Mesendoderm (in vitro differentiated cells): ENCODE measurements at places on chromosomes 4 and X.

GRCh38 chrX:17680732-17681413, 56.4 kb upstream of the SCML1 start:
- H3K4me1 ChIP-seq, result no peaks in the 10 kb centered on the region
- H3K27me3 ChIP-seq, result no peaks in the 10 kb centered on the region
- H3K4me3 ChIP-seq, result no peak overlapping the region
- H3K27ac ChIP-seq, result no peak overlapping the region
- no peak for DNase-seq

DNA sequence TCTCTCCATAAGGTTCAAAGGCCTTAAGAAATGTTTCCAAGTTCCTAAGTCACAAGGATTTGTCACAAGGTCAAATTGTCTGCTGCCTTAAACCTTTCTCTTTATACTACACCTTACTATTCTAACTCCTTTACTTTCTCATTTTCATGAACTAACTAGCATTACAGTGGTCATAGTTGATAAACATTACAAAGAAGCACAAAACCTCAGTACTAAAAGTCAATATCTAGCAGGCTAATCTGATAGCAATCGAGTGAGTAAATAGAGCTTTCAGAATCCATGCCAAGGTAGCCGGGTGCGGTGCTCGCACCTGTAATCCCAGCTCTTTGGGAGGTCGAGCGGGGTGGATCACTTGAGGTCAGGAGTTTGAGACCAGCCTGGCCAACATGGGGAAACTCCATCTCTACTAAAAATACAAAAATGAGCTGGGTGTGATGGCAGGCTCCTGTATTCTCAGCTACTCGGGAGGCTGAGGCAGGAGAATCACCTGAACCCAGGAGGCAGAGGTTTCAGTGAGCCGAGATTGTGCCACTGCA, 510.0 kb downstream of the GBA3 start:
- no peaks in the 10 kb centered on the region for H3K27me3 ChIP-seq
- H3K4me3 ChIP-seq, result no peak overlapping the region
- H3K36me3 ChIP-seq, result no peaks in the 10 kb centered on the region
- no peaks in the 10 kb centered on the region for H3K4me1 ChIP-seq
- DNase-seq, result no peak
- H3K27ac ChIP-seq, result no peak overlapping the region

- DNase-seq, result peak; percentile 84
- H3K27ac ChIP-seq, result no peak within 1 kb of the TSS
- H3K4me1 ChIP-seq, result no peaks in the 10 kb centered on the region
- H3K36me3 ChIP-seq, result no peaks in the 10 kb centered on the region
Observed at GRCh38 chr4:98658287-98659105, at the start of gene TSPAN5. TSS of gene TSPAN5 (minus strand) at chr4:98658611.

GRCh38 chr4:121192013-121192412, 27.9 kb upstream of the TNIP3 start:
- no peaks in the 10 kb centered on the region for H3K36me3 ChIP-seq
- H3K4me3 ChIP-seq, result no peak overlapping the region
- H3K27me3 ChIP-seq, result no peaks in the 10 kb centered on the region
- no peak for DNase-seq
- no peak overlapping the region for H3K27ac ChIP-seq

DNA sequence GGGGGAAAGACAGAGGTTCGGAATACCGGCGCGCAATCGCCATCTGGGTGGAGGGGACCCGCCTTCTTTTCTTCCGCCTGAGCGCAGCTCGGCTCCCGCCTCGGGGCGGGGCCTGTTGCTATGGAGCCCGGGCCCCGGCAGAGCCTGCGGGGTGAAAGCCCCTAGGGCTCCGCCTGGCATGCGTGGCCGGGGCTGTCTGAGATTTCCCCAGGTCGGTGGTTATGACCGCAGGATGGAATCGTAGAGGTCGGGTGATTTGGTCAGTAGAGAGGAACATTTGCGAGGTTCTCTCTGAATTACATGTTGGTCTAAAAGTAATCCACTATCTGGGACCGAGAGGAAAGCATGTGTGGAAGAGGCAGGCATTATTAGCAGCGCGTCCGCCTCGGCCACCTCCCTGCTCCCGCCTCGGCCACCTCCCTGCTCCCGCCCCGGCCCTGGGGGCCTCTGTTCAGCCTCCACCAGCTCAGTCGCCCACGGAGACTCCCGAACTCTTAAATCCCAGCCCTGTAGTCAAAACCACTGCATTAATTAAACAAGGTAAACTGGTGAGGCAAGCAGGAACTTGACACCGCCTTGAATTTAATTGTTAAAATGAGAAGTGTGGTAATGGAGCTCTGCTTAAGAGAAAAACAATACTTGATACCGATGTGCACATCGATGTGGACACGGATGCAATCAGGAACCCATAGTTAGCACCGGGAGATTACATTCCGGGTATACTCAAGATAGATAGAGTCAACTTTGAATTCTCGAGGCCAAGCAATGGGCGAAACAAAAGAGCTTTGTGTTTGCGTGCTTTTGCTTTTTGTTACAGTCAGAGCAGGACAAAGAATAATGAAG, 45.2 kb downstream of the TRIM2 start:
- peak overlapping the region; percentile 59 for H3K4me3 ChIP-seq
- peak; percentile 93 for DNase-seq
- peak overlapping the region; percentile 79 for H3K27ac ChIP-seq
- H3K4me1 ChIP-seq, result peaks cover 2% of the 10 kb centered on the region
- peaks cover 2% of the 10 kb centered on the region for H3K27me3 ChIP-seq

GRCh38 chr4:7077371-7077770, 9.5 kb upstream of the GRPEL1 start:
- H3K4me1 ChIP-seq, result no peaks in the 10 kb centered on the region
- H3K36me3 ChIP-seq, result no peaks in the 10 kb centered on the region
- H3K27me3 ChIP-seq, result no peaks in the 10 kb centered on the region
- H3K27ac ChIP-seq, result no peak overlapping the region

DNA sequence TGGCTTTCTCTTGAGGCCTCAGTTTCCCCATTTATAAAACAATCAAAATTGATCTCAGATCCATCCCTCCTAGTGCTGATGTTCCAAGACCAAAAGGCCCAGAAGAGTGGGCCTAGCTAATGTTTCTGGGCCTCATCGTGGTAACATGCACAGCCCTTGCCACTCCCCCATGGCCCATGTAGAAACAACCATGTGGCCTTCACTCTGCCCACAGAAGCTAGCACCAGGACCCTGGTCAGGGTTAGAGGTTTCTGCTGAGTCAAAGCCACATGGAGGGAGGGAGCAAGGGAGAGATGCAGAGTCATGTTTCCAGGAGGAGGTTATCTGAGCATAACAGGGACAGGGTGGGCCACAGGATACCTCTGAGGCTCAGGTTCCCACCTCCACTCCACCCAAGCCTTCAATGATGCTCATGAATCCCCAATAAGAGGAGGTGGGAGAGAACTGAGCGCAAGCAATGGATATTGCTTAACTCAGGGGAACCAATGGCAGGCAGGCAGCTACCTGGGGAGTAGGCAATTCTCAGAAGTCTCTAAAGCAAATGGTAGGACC, 16.9 kb downstream of the OTUD5 start:
- no peak overlapping the region for H3K27ac ChIP-seq
- DNase-seq, result no peak
- H3K27me3 ChIP-seq, result no peaks in the 10 kb centered on the region
- no peak overlapping the region for H3K4me3 ChIP-seq
- H3K4me1 ChIP-seq, result no peaks in the 10 kb centered on the region
- no peaks in the 10 kb centered on the region for H3K36me3 ChIP-seq

DNA sequence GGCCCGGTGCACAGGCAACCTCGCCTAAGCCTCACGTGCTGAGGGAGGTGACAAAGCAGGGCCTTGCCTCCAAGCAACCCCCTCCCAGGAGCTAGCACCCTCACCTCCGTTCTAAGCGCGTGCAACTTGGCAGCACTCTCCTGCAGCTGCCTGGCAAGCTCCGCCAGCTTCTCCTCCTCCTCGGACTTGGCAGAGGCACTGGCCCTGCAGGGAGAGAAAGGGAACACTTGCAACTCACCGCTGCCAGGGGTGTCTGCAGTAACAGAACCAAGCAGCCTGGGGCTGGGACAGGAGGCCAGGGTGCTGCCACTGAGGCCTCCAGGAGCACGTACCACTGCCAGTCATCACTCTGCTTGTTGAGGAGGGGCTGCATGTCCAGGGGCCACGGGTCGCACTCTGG, 10.3 kb upstream of the TREX2 start:
- H3K27me3 ChIP-seq, result no peaks in the 10 kb centered on the region
- H3K36me3 ChIP-seq, result no peaks in the 10 kb centered on the region
- H3K27ac ChIP-seq, result no peak overlapping the region
- H3K4me3 ChIP-seq, result no peak overlapping the region
- H3K4me1 ChIP-seq, result no peaks in the 10 kb centered on the region

DNA sequence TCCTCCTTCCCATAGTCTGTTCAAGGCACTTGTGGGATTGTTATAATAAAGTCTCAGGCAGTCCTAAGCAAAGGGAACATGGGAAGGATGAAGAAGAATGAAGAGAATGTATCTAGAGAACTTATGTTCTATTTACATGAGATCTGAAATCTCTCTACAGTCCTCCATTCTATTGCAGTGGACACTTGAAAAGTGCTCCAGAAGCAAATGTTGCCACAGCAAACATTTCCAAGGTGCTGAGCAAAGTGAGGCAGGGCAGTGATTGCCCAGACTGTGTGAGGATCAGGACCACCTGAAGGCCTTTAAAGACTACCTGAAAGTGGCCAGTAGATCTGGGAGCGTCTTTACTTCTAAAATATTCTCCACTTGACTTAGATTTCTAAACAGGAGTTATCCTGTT, 203.5 kb downstream of the RBM46 start:
- H3K27me3 ChIP-seq, result no peaks in the 10 kb centered on the region
- no peak overlapping the region for H3K4me3 ChIP-seq
- no peak overlapping the region for H3K27ac ChIP-seq
- no peaks in the 10 kb centered on the region for H3K36me3 ChIP-seq

GRCh38 chr4:41321216-41321945, 64.7 kb downstream of the UCHL1 start:
- no peaks in the 10 kb centered on the region for H3K27me3 ChIP-seq
- H3K27ac ChIP-seq, result no peak overlapping the region
- no peaks in the 10 kb centered on the region for H3K4me1 ChIP-seq
- H3K36me3 ChIP-seq, result no peaks in the 10 kb centered on the region

DNA sequence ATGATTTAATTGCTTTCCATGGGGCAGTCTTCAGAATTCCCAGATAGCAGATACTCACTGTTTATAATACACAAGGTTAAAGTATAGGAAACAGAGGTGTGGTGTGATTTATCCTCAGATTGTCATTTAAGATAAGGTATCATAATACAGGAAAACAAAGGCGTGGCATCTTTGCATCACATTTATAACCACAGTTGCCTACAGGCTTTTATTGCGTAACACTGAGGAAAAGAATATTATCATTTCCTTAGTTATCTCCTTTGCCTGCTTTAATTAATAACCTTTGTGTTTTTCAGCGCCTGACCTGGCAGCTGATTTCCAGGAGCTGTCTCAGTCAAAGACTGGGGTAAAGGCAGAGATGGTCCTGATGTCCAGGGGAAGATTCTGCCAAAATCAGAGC, 68.8 kb downstream of the SSX7 start:
- no peak for DNase-seq
- H3K27ac ChIP-seq, result no peak overlapping the region
- H3K4me1 ChIP-seq, result no peaks in the 10 kb centered on the region
- no peaks in the 10 kb centered on the region for H3K36me3 ChIP-seq

DNA sequence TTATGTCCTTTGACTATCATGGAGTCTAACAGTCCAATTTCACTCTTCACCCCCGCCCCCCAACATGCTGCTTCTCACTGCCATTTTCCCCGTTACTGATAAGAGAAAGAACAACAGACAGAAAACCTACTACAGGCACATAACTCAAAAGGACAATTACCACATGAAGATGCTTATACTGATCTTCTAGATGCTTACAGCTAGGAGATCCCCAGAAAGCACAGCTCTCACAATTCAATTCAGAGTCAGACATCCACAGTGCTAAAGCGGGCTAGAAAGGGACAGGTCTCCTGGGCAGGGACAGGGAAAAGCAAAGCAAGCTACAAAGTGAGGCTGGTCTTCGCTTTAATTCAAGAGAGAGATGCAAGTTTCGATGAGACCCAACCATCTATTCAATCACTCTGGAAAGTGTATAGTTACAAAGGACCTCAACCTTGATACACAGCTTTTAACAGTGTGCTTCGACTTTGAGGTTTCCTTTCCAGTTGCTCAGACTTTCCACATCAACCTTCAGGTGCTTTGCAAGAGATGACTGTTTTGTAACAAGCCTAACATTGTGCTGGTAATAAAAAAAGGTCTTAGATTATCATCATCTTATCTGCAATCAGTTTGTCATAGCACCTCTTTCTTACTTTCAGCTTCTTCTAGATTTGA, 60.9 kb downstream of the LEF1 start:
- no peaks in the 10 kb centered on the region for H3K36me3 ChIP-seq
- no peak overlapping the region for H3K4me3 ChIP-seq

GRCh38 chr4:79759793-79760192, 313.2 kb downstream of the ANTXR2 start:
- H3K36me3 ChIP-seq, result no peaks in the 10 kb centered on the region
- no peak overlapping the region for H3K4me3 ChIP-seq
- H3K27ac ChIP-seq, result no peak overlapping the region
- H3K27me3 ChIP-seq, result no peaks in the 10 kb centered on the region
- no peaks in the 10 kb centered on the region for H3K4me1 ChIP-seq

- DNase-seq, result no peak
- no peaks in the 10 kb centered on the region for H3K4me1 ChIP-seq
- no peak overlapping the region for H3K4me3 ChIP-seq
- no peaks in the 10 kb centered on the region for H3K27me3 ChIP-seq
- H3K36me3 ChIP-seq, result no peaks in the 10 kb centered on the region
- H3K27ac ChIP-seq, result no peak overlapping the region
Observed at GRCh38 chr4:48403358-48403757, 62.0 kb downstream of the SLAIN2 start.

DNA sequence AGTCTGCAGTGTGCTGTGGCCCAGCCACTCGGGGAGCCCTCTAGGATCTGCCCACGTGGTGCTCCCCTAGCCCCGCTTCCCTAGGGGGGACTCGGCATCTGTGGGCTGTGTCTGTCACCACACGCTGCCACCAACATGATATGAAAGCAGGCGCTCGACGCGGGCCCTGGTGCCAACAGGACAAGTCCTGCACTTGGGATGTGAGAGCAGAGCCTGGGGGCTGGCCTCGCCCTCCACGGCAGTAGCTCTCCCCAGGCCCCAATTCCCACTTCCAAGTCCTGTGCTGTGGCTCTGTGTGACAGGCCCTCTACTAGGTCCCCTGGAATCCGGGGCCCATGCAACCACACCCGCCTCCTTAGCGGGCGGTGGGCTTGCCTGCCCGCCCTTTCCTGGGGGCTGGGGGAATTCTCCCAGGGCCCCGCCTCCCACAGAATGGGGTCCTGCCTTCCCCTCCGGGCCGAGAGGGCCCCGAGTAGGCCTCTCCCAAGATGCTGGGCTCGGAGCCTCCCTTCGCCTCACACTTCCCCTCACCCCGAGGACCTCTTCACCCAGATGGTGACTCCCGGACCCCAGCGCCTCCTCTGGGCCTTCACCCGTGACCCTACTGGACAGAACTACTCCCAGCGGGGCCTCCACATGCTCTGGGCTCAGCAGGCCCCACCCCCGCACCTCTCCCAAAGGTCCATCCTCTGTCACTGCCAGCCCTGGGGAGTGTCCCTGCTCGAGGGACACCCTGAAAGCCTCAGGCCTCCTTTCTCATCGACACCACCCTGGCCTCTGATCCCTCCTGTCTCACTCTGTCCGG, 11.2 kb downstream of the LRPAP1 start:
- no peak overlapping the region for H3K27ac ChIP-seq
- no peaks in the 10 kb centered on the region for H3K27me3 ChIP-seq
- no peaks in the 10 kb centered on the region for H3K4me1 ChIP-seq
- no peak for DNase-seq
- H3K36me3 ChIP-seq, result peaks cover 11% of the 10 kb centered on the region
